Activated naive CD8-positive, alpha-beta T cell treated with anti-CD3 and anti-CD28 coated beads for 36 hours (primary cell): ENCODE measurements at places on chromosomes 16 and 17.

- no peak for DNase-seq
Observed at GRCh38 chr17:5877948-5878347, 192.2 kb upstream of the WSCD1 start.

- peak; percentile 20 for DNase-seq
Observed at GRCh38 chr17:1724869-1725641, 551 bp downstream of the WDR81 start.

DNA sequence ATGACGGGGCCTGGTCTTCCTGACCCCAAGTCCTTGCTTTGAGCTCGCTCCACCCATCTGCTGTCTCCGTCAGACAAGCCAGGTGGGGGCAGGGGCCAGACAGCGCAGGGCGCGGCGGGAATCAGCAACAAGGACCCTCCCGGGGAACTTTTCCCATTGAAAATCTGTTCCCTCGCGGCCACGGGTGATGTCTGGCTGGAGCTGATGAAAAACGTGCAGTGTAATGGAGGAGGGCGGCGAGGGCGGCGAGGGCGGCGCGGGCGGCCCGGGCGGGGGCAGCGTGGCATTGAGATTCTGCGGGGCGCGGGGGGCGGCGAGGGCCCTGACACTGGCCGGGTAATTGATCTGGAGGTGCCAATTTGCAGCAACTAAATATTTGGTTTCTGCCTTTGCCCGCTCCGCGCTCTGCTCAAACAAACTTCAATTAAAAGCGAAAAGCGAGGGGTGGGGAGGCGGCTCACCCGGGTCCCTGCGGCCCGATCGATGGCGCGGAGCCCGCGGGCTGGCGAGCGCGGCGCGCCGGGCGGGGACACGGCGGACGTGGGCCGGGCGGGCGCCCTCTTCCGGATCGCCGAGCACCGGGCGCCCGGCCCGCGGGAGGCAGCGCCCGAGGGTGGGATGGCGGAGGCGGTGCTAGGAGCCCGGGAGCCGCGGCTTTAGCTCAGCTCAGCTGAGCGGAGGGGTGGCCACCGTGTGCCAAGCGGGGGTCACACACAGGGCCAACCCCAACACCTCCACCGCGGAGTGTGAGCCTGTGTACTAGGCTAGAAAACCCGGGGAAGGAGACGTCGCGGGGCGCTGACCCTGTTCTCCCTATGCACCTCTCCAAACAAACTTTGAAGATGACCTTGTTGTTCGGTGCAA is 32.4 kb downstream of the DCAKD start:
- DNase-seq, result peak; percentile 64

GRCh38 chr17:62787366-62787765 is 20.7 kb downstream of the MARCHF10 start:
- DNase-seq, result no peak

DNA sequence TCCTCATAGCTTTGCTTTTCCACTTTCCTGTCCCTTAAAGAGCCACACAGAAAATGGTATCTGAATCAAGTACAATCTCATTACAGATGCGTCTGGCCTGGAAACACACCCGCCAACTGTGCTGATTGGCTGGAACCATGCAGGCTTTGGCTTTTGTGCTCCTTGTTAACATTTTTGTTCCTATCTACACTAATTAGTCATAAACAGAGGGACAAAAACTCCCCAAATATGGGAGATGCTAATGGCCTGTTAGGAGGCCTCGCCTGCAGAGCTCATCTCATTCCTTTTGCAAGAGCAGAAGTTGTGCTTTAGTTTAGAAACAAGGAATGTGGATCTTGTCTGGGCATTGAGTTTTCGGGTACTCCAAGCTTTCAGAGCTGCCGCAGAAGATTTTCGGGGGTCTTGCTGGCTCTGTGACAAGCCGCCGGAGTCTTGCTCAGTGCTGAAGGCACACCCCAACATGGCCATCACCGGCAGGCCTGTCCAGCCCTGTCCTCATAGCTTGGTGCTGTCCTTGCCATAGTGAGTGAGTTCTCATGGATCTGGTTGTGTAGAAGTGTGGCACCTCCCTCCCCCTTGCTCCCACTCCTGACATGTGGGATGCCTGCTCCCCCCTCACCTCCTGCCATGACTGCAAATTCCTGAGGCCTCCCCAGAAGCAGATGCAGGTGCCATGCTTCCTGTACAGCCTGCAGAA is 69.8 kb downstream of the METRNL start:
- DNase-seq, result no peak

DNA sequence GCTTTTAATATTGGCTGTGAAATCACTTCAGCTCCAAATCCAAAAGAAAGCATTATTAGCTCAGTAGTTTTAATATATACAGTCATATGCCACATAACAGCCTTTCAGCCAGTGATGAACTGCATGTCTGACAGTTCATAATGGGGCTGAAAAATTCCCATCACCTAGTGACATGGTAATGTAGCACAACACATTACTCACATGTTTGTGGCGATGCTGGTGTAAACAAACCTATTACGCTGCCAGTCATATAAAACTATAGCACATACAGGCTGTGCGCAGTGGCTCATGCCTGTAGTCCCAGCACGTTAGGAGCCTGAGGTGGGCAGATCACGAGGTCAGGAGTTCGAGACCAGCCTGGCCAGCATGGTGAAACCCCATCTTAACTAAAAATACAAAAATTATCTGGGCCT is 92.2 kb downstream of the TUBD1 start:
- no peak for DNase-seq

- DNase-seq, result peak; percentile 40
Observed at GRCh38 chr17:8162997-8163977, 539 bp upstream of the VAMP2 start.

GRCh38 chr17:13871261-13871660 is 198.0 kb upstream of the COX10 start:
- DNase-seq, result no peak

DNA sequence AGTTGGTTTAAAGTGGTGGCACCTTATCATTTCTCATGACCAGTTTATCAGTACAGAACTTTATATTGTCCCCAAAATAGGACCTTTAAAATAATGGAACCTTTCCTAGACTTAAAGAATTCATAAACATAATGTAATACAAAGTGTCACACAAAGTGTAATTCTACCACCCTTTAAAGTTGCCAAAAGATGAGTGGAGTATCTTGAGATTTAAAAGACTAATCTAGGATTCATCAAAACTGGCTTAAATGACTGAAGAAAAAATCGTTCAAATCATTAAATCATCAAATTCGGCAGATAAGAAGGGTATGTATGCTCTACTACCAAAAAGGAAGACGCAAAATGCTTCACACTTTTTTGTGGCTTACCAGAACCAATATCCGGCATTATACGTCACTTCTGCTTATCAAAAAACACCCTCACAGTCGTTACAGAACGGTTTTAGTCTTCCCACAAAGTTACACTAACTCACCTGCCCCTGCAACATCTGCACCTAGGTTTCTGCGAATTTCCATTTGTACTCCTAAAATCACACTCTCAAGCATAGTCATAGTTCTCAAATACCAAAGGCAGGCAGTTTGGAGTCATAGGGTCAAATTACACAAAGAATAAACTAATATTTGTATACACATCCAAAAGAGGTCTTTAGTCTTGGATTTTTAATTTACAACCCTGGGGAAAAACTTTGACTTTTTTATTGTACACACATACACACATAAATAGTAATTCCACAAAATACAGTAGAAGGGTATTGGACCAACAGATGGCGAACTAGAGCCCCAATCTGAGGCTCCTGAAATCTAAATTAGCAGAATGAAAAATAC is 1.4 kb upstream of the KANSL1 start:
- peak; percentile 55 for DNase-seq

DNA sequence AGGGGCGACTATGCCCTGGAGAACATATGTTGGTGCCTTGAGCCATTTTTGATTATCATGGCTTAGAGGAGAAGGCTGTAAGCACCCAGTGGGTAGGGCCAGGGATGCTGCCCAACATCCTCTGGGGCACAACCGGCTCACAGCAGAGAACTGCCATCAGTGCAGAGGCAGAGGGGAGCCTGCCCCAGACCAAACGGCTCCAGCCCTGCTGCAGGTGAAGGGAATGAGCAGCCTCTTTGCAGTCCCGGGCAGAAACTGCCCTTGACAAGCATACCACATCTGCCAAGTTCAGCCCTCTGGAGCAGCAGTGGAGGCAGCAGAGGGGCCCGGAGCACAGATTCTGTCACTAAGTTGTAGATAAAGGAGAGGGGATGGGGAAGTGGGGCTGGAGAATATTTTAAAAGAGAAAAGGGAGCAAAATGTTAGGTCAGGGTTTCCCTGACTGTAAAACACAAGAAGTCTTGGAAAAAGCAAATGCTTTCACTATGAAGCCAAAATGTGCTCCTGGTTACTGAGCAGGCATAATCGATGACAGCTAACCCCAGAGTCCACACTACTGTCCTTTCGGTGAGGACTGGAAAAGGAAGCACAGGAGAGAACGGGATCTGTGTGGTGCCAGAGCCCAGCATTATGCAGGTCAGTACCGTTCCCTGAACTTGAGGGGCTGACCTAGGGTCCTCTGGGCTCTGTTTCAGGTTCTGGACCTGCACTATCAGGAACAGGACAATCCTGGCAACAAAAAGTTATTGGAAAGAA is 72.0 kb downstream of the CREBBP start:
- DNase-seq, result no peak

DNA sequence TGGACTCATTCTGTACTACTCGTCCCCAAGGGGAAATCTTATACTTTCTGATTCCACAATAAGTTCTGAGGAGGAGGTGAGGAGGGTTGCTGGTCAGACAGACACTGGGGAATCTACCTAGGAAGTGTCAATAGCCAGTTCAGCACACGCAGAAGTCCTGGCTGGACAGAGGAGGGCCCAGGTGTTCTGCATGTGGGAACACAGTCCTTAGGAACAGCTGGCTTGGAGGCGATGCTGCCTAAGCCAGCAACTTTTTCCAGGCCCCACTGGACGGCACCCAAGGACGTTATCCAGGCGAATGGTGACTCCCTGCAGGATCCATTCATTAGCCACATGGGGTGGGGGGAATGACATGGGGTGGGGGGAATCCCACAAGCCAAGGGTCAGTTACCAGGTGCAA is 29.9 kb upstream of the WFIKKN2 start:
- DNase-seq, result no peak
